T-helper 2 cell treated with Interferon-gamma antibody and Interleukin-4, amounts not matched to agents 5 μg/mL and 100 μg/mL, for 36 hours (primary cell): ENCODE measurements at places on chromosomes 1 and 21.

GRCh38 chr1:1043411-1043810 is 23.5 kb downstream of the AGRN start:
- no peak for DNase-seq

DNA sequence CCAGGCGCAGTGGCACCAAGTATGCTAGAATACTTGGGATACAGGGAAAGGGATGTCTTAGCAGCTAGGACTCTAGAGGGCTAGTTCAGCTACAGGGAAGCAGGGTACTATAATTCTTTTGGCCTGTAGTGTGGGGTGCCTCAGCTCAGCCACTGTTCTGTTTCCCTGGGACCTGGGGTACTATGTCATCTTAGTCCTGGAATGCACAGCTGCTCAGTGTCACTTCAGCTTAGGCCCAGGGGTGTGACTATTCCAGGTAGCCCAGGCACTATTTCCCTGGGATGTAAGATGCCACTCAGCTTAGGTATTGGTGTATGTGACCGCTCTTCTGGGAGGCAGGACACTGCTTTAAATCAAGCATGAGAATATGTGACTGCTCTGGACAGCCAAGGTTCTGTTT is 34.1 kb downstream of the RGSL1 start:
- DNase-seq = no peak

GRCh38 chr1:24344090-24344742 is 25.1 kb downstream of the GRHL3 start:
- DNase-seq = no peak

DNA sequence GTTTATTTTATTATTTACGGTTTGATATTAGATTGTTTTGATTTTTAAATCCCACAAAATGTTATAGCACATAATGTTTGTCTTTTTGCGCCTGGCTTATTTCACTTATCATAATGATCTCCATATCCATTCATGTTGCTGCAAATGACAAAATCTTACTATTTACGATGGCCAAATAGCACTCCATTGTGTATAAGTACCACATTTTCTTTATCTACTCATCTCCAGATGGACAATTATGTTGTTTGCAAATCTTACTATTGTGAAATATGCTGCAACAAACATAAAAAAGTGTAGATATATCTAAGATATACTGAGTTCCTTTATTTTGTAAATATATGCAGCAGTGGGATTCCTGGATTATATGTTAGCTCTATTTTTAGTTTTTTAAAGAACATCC is 1568.3 kb downstream of the AMY1C start:
- no peak for DNase-seq

GRCh38 chr1:245677461-245678240 is 522.9 kb downstream of the KIF26B start:
- DNase-seq = no peak

- DNase-seq = no peak
Observed at GRCh38 chr1:54046671-54047383, 6.2 kb downstream of the TMEM59 start.

GRCh38 chr1:15959827-15960446 is 16.0 kb downstream of the ZBTB17 start:
- no peak for DNase-seq

DNA sequence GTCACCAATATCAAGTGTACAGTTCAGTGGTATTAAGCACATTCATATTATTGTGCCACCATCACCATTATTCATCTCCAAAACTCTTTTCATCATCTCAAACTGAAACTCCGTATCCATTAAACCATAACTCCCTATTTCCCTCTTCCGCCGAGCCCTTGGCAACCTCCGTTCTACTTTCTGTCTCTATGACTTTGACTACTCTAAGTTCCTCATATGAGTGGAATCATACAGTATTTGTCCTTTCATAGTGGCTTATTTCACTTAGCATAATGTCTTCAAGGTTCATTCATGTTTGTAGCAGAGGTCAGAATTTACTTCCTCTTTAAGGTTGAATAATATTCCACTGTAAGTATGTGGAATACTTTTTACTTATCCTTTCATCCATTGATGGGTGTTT is 21.7 kb downstream of the SELP start:
- DNase-seq = no peak

- no peak for DNase-seq
Observed at GRCh38 chr1:160189649-160190625, at the start of gene CASQ1. Gene CASQ1, plus strand, starts transcription at chr1:160190575. Its CDS starts 177 bp downstream, at chr1:160190752.

- no peak for DNase-seq
Observed at GRCh38 chr1:6819246-6820040, 34.2 kb downstream of the CAMTA1 start.

DNA sequence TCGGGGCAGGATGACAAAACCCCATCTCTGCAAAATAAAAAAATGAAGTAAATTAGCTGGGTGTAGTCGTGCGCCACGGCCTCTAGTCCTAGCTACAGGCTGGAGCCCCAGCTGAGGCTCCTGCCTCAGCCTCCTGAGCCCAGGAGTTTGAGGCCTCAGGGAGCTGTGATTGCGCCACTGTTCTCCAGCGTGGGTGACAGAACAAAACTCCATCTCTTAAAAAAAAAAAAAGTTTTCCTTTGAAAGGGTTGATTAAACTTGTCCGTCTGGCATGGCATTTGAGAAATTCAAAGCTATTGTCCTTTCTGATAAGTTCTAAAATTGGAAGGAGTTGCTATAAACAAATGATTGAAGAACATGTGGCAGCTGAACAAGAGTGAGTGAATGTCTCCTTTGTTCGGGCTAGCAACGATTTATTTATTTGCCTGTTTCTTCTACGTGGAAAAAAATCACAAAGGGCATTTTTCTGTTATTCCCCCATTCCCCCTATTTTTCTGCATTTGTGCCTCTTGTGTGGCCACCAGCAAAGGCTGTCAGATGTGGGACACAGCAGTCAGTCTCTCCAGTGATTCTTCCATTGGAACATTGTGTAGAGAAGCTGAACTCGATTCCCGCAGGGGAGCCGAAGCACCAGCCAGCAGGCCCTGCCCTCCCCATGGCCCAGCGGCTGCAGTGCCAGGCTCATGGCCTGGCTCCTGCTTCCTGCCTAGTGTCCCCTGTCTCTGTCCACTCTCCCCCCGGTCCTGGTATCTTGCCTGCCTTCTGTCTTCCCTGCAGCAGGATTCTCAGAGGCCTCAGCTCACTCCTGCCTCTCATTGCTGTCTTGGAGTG is 21.5 kb upstream of the PWP2 start:
- DNase-seq = no peak

GRCh38 chr1:44929531-44929930 is 56.9 kb downstream of the EIF2B3 start:
- no peak for DNase-seq

GRCh38 chr1:27090911-27091310 is 64.0 kb downstream of the SLC9A1 start:
- DNase-seq = no peak

GRCh38 chr21:34284666-34285065 is 79.1 kb upstream of the KCNE2 start:
- DNase-seq = no peak

DNA sequence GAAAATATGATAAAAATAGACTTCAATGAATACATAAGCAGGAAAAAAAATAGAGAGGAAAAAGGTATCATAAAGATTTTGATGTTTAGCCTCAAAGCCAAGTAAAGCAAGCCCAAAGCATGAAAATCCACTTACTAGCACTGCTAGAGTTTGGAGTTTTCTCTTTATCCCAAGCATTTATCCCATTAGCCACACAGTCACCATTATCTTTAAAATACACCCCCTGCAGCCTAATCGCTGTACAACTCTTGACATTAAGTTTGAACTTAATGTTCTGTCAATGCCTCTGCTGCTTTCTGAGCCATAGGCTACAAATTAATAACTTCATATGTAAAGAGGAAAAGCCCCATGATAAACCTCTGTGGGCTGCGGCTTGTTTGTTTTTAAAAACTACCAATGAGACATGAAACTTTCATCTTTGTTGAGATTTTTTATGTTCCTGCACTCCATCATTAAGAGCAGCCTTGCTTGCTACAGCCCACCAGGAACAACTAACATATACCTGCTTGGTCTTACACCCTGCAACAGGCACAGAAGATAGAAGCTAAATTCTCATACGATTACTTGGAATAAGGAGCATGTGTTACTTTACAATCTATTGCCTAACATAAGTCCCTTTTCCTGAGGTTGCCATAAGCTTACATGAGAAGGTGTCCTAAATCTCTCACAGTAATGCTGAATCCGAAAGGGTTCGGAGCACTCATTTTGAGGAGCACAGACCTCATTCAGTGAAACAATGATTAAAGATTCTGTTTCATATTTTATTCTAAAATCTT is 202.4 kb downstream of the SMYD3 start:
- no peak for DNase-seq

DNA sequence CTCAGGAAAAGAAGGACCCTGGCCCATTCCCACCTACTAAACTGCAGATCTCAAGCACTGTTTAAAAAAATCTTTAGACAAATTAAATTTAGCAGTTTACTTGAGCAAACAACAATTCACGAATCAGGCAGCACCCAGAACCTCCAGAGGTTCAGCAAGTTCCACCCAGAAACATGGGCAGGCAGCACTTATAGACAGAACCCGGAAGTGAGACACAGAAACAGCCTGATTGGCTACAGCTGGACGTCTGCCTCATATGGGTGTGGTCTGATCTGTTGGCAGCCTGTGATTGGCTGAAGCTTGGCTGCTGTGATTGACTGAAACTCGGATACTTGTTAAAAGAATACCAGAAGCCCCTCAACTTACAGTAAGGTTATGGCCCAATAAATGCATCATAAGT is 34.7 kb upstream of the COL6A2 start:
- no peak for DNase-seq

DNA sequence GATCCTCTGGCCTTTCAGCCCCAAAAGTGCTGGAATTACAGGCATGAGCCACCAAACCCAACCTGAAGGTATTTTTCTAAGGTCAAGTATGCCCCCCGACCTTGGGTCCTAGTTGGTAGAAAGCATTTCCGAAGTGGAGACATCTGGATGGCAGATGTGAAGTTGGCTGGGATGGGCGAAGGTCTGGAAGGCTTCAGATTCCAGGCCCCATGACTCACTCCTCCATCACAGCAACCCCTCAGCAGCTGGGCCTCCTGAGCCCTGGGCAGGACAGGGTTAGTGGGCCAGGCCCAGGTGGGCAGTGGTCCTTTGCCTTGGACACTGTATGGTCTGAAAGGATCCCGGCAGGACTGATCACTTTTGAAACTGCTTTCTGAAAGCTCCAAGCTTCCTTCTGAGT is 23.3 kb downstream of the NAV1 start:
- DNase-seq = no peak

GRCh38 chr1:209988706-209989105 is 50.7 kb downstream of the SYT14 start:
- no peak for DNase-seq

DNA sequence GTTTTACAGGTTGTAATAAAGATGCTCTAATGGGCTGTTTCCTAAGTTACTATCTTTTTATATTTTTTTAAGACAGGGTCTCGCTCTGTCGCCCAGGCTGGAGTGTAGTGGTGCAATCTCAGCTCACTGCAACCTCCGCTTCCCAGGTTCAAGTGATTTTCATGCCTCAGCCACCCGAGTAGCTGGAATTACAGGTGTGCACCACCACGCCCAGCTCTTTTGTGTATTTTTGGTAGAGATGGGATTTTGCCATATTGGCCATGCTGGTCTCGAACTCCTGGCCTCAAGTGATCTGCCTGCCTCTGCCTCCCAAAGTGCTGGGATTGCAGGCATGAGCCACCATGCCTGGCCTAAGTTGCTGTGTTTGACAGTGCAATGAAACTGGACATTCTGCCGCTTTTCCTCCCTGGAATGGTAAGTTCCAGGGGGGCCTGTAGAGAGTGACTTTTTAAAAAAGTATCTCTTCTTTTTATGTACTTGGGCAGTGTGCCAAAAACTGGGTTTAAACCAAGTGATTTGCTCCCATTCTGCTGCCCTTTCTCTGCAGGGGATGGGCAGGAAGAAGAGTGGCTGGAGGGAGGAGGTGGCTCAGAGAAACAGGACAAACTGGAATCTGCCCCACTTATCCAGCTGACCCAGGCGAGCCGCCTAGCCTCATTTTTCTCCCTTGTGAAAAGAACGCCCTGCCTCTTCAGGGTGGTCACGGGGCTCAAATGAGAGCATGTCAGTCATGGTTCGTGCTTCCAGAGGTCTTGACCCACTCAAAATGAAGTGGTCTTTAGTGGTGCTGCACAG is 2.3 kb downstream of the SLC37A1 start:
- no peak for DNase-seq

- DNase-seq = no peak
Observed at GRCh38 chr21:35563885-35564451, 496.4 kb downstream of the SETD4 start.

DNA sequence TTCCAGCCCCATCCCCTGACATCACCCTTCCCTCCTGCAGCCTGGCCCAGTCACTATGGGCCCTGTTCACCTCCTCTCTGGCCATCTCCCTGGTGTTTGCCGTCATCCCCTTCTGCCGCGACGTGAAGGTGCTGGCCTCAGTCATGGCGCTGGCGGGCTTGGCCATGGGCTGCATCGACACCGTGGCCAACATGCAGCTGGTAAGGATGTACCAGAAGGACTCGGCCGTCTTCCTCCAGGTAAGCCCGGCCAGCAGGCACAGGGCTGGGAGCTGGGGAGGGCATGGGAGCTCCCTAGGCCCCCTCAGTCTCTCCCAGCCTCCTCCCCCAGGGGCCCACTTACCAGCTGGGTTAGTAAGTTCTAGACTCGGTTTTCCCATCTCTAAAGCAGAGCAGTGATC is 52.1 kb downstream of the ELK4 start:
- no peak for DNase-seq

DNA sequence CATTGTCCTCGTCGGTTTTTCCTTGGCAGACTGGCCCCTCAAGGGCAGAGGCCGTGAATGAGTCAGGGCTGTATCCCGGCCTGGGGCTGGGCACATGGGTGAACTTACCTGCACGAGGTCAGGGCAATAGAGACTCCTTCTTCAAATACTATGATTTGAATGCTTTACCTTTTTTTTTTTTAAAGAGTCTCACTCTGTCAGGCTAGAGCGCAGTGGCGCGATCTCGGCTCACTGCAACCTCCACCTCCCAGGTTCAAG is 5.0 kb downstream of the LAPTM5 start:
- no peak for DNase-seq

DNA sequence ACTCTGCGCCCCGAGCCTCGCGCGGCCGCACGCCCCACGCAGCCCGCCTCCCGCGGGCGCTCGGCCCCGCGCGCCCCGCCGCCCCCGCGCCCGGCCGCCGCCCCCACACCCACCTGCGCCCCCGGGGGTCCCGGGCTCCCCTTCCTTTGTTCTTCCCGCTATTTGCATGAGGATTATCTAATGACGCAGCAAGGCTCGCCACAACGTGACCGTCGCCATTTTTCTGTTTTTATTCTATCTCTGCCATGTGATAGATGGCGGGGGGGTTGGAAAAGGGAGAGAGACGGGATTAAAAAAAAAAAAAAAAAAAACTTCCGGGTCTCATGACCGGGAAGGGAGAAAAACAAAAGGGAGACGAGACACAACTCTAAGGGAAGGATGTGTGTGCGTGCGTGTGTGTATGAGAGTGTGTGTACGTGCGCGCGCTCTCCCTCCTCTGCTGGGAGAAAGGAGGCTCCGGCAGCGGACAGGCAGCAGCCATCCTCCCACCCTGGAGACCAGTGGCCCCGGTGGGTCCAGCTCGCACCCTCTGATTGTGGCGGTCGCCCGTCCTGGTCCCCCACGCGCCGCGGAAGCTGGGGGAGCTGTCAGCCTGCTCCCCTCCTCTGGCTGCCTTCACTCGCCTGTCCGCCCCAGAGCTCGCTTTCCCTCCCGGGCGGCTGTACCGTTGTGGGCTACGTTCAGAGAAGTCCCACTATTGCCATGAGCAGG is 80.4 kb upstream of the AK4 start:
- peak; percentile 39 for DNase-seq
